Left lung (tissue), 14 donors: ENCODE measurements at places on chromosomes 2 and 18. TPM values are rescaled to one million over a fixed set of nuclear protein-coding genes. Genes with fewer than 3 reads are reported as not detected.

REG1B gene
- not detected for polyA plus RNA-seq

PROM2 gene
- 15.6 TPM for polyA plus RNA-seq

CNGA3 gene
- 0.04 TPM for polyA plus RNA-seq

ALPP gene
- 0.11 TPM for polyA plus RNA-seq

LOXHD1 gene
- 1.6 TPM for polyA plus RNA-seq

MFSD2B gene
- polyA plus RNA-seq: 5.1 TPM

- no peak overlapping the region for H3K4me3 ChIP-seq
- H3K27me3 ChIP-seq: no peaks in the 10 kb centered on the region
- no peak overlapping the region for H3K27ac ChIP-seq
- no peaks in the 10 kb centered on the region for H3K4me1 ChIP-seq
Observed at GRCh38 chr2:150528861-150529801, 41.7 kb upstream of the RND3 start.

DNA sequence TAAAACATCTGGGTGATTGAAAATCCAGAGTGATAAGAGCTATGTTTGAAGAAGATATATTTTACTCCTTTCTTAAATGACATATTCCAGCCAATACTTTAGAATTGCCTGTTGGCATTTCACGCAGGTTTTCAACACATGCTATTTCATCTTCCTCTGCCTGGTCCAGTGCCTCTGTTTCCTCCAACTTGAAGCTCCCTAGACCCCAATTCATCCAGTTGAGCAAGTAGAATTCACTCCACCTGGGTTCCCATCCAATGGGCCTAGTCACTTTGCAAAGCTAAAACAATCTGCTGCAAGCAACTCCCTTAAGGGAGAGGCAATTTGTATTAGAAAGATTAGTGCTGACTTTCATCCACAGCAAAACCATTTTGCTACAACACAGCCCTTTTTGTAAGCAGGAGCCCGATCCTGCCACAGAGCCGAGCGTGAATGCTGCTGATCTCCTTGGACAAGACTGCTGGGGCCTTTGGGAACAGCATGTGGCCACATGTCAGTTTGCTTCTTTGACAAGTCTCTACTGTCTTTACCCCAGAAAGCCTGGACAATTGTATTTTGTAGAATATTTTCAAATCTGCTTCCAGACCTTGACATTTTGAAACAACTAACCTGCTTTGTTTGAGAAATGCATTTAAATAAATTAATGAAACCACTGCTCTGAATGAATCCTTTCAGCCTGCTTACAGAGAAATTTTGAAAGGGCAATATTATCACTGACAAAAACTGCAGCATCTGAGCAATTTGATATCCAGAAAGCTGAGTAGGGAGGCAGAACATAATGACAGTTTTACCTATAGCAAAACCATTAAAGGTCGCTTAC lies 259.1 kb downstream of the TDRD15 start:
- no peak overlapping the region for H3K27ac ChIP-seq
- DNase-seq: no peak
- H3K4me1 ChIP-seq: no peaks in the 10 kb centered on the region
- H3K27me3 ChIP-seq: no peaks in the 10 kb centered on the region
- H3K36me3 ChIP-seq: no peaks in the 10 kb centered on the region
- H3K4me3 ChIP-seq: no peak overlapping the region

DNA sequence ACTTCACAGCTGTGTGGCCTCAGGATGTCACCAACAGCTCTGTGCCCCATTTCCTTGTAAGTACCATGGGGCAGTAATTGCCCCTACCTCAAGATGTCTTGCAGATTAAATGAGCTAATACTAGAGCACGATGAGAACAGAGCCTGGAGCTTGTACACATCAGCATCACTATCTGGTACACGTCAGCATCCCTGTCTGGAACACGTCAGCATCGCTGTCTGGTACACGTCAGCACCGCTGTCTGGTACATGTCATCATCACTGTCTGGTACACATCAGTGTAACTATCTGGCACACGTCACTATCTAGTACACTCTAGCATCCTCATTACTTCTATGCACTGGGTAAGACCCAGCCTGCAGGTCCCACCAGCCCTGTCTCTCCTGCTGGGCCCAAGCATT lies 37.2 kb downstream of the AQP12A start:
- H3K4me1 ChIP-seq: no peaks in the 10 kb centered on the region
- no peaks in the 10 kb centered on the region for H3K36me3 ChIP-seq
- H3K27me3 ChIP-seq: peaks cover 19% of the 10 kb centered on the region
- DNase-seq: no peak

GRCh38 chr2:42910645-42911405 lies 118.4 kb upstream of the HAAO start:
- H3K27me3 ChIP-seq: peaks cover 49% of the 10 kb centered on the region
- DNase-seq: no peak
- peaks cover 36% of the 10 kb centered on the region for H3K4me1 ChIP-seq
- no peak overlapping the region for H3K27ac ChIP-seq
- no peak overlapping the region for H3K4me3 ChIP-seq
- no peaks in the 10 kb centered on the region for H3K36me3 ChIP-seq

- H3K27me3 ChIP-seq: no peaks in the 10 kb centered on the region
- H3K4me1 ChIP-seq: peaks cover 64% of the 10 kb centered on the region
- peaks cover 30% of the 10 kb centered on the region for H3K36me3 ChIP-seq
- no peak overlapping the region for H3K4me3 ChIP-seq
Observed at GRCh38 chr2:9539531-9539930, 16.1 kb downstream of the ADAM17 start.

DNA sequence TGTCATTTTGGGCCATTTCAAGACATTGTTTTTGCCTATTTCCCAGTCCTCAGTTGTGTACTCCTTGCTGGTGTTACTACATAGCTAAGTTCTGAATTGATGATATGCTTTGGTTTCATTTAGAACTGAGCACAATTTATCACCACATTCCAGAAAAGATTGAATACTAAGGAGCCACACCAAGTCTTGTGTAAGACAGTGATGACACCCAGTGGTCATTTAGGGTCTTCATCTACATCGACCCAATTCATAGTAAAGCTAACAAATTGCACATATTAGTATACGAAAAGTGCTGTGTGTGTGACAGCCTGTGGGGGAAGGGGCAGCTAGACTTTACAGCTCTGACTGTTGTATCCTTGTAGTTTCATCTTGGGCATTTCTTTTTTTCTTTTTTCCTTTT lies 10.9 kb upstream of the DLX2 start:
- no peaks in the 10 kb centered on the region for H3K36me3 ChIP-seq
- H3K27ac ChIP-seq: no peak overlapping the region
- H3K4me3 ChIP-seq: no peak overlapping the region
